ENCODE measurements at places on chromosomes 7 and 10.

GRCh38 chr10:86366033-86366901, at the start of gene GRID1:
GRID1 (minus strand) TSS chr10:86366795.
- DNase-seq, result no peak

- no peak for DNase-seq
Measured at GRCh38 chr7:104149822-104150221, 58.0 kb downstream of the ORC5 start.

DNA sequence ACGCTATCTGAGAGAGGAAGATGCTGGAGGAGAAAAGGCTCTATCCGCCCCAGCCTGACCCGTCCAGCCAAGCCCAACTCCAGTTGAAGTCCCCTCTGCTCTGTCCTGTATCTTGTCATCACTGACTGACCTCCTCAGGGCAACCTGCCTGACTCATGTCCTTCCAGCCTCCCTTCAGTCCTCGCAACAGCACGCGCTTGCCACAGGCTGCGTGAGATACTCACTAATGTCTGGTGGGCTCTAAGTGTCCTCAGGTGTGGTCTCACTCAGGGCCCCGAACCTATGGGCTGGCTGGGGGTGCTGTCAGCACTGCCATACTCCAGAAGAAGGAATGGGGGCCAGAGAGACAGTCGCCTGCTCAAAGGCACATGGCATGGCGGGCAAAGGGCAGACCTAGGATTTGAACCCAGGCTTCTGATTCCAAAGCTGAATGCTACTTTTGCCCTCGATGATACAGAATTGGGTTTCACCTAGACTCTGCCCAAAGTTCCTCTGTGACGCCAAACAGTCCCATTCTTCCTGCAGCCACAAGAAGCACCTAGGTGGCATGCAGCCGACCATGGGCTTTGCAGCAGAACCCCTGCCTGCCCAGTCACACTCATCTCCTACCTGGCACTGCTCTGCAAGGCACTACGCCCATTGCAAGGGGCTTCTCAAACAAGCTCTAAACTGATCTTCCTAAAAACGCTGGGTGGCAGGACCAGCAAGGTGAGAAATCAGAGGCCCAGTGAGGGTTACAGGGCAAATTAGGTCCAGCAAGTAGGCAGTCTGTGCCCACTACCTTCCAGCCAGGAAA, 8.5 kb downstream of the FAM53B start:
- no peak for DNase-seq

DNA sequence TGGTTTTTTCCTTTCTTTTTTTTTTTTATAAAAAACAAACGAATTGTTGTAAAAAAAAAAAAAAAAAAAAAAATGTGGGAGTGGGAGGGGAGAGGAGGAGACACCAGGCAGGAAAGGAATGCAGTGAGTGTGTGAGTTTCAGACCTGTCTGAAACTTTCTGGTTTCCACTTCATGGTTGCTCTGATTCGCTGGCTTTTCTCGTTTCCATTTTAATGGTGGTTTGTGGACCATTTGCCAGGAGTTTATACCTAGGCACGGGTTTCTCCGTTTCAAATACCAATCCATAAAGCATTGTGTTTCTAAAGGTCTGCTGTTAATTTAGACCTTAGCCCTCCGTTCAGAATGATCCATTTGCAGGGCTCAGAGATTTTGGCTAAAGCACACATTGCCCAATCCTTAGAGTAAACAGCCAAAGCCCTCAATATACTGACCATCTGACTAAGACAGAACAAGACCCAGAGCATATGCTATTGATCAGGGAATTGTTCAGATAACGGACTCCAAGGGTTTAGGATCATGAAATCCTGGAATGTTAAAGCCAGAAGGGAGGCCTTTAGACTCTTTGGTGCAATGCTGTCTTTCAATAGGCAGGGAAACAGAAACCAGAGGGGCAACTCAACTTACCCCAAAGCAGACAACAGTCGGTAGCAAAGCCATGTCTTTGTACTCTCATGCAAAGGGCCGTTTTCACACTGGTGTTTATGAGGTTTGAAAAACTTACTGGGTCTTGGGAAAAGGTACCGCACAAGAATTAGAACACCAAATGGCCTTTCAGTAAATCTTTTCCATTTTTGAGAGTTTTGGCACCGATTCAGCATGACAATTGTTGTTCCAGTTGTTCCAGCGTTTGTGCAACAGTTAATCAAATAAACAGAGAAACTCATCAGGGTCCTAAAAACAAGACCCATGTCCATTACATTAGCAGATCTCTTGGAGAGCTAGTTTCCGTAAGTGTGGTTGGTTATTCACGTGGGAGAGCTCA, 94.3 kb upstream of the AGBL3 start:
- no peak for DNase-seq

- no peak for DNase-seq
Measured at GRCh38 chr7:148921189-148921588, 37.1 kb upstream of the EZH2 start.

DNA sequence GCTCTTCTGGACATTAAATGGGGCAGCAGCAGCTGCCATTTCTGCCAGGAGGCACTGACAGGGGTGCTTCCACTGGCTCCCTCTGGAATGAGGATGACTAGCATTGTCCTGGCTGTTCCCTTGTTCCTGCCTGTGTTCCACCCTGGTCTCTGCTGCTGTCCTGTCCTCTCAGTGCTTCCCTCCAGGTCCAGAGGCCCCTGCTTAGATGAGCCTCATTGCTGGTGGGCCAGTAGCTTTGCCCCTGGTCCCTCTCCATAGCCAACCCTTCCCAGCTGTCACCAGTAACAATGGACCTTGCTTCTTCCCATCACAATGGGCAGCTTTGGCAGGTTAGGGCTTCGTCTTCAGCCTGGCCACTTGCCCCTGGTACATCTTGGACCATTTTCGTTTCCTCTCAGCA, 561.1 kb downstream of the TCERG1L start:
- no peak for DNase-seq

DNA sequence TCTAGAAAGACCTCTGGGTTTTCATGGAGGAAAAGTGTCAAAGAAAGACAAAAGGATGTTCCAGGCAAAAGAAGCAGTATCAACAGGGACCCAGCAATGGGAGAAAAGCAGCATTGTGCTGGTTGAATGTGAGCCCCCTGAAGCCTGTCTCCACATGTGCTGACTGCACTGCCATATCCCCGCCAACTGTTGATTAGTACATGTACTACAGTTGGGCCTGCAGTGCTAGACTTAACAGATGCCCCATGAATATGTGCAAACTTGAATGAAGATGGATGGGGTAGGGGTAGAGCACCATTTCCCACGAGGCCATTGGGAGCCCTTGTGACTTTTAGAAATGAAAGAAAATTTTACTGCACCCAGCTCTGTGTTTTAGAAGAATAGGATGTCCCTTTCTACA, 15.6 kb upstream of the WDR11 start:
- no peak for DNase-seq

DNA sequence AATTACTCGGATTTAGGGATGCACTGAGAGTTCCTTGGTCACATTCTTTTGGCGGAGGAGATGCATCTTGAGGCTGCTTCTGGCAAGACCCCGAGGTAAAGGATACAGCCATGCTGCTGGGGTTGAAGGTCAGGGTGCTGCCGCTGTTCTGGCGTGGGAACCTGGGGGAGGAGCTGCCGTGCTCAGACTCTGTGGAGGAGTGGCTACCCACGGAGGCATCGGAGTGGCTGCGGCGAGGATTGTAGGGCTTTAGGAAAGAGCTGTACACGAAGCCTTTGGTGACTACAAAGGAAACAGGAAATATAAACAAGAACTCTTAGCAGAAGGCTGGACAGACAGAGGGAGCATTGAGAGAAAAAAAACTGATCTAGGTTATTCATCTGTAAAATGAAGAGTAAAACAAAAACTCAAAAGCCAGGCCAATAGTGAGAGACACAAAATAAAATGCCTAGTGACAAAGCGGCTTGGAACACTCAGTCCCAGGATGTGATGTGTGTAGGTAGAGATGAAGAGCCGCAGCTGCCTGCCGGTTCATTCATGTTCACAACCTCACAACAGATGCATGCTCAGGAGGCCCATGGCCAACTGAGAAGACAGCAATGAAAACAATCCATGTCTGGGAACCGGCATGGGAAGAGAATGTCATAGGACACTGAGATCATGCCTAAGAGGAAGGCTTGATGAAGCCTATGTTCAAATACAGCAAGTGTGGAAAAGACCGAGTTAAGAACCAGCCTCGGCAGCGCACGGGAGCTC, 97.8 kb downstream of the ABCC2 start:
- DNase-seq, result no peak

GRCh38 chr10:78905957-78906308, 162.8 kb upstream of the ZMIZ1 start:
- DNase-seq, result no peak

DNA sequence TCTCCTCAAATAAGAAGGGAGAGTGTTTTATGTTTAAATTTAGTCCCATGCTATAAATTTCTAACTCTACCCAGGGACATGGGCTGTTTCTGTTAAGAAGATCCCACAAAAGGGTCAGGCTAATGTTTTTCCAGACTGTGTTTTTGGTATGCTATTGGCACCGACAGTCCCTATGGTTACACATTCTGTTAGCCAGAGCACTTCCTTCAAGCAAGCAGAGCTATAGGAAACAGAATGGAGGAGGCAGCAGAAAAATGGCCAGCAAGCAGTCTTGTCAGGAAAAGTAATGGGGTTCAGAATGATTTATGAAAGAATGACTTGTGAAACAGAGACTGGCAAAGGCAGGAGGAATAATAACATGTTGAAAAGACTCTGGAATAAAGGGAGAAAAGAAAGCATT, 44.8 kb upstream of the PHYHIPL start:
- DNase-seq, result no peak

GRCh38 chr10:57119684-57120083, 758.6 kb upstream of the ZWINT start:
- DNase-seq, result no peak

DNA sequence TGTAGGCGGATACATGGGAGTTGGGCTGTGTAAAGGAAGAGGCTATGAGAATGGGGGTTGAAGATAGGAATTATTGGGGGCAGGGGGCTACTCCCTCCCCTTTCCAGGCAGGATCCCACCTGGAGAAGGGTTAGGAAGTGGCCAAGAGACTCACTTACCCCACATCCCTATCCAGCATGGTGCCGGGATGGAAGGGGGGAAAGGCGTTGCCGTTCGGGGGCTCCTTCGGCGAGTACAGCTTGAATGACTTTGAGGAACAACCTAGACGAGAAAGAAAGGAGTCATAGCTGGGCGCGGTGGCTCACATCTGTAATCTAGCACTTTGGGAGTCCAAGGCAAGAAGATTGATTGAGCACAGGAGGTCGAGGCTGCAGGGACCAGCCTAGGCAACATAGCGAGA, 8.9 kb downstream of the LDB1 start:
- DNase-seq, result no peak

- no peak for DNase-seq
Measured at GRCh38 chr7:135709508-135709907, 18.5 kb downstream of the SLC13A4 start.
